ENCODE measurements at places on chromosomes 7 and 10.

- no peak for DNase-seq
Measured at GRCh38 chr7:30502470-30503251, 2.0 kb downstream of the GGCT start.

- DNase-seq, result no peak
Measured at GRCh38 chr10:90018819-90019218, 317.4 kb downstream of the KIF20B start.

- no peak for DNase-seq
Measured at GRCh38 chr7:112272921-112273561, 66.5 kb downstream of the ZNF277 start.

GRCh38 chr7:158302274-158303070 lies 285.2 kb downstream of the PTPRN2 start:
- no peak for DNase-seq
